Activated T-cell treated with anti-CD3 and anti-CD28 coated beads, Interleukin-2, amount 50 U/mL, for 24 hours (primary cell): ENCODE measurements at places on chromosomes 7 and 10.

GRCh38 chr10:3869036-3869435 is 84.0 kb upstream of the KLF6 start:
- no peak for DNase-seq

DNA sequence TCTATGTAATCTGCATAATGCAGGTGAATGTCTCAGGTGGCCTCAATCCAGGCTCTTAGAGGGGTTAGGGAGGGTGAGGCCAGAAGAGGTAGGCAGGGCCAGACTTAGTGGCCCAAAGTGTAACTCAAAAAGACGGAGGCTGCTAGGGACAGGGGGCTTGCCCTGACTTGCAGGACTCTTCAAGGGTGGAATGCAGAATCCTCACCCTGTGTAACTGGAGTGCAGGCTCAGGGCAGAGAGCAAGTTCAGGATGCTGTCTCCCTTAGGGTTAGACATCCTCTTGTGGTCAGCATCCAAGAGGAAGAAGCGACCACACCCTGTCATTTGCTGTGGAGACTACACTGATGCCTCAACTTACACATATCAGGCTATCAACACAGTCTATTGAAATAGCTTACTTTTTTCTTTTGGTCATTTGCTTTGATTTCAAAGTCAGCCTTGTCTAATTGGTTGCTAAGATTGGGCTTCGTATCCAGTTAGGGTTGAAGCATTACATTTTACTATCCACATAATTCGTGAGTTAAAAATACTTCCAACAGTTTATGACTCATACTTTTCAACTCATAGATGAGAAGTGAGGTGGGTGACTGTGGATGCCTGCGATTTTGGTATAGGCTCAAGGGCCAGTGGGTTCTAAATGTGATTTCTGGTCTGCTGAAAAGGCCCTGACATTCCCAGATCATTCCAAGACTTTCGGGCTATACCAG is 563.6 kb downstream of the SUGCT start:
- DNase-seq, result no peak

DNA sequence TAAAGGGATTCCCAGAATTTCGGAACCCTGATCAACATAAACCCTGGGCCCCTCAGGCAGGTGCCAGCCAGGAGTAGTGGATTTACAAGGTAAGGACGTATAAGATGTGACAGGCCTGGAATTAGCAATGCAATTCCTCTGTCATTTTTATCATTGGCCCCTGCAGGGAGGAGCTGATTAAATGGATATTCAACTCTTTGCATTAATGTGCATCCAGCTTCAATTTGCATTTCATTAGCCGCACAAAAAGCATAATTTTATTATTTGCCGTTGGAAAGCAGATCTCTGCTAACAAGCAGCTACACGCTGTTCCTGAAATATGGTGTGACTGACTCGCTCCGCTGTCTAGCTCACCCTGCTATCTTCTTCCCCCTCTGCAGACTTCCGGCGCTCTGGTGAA is 195.8 kb downstream of the RPS24 start:
- DNase-seq, result no peak

- DNase-seq, result no peak
Observed at GRCh38 chr7:20310963-20311742, 19.5 kb upstream of the ITGB8 start.

GRCh38 chr10:118249714-118250113 is 92.4 kb downstream of the FAM204A start:
- no peak for DNase-seq

DNA sequence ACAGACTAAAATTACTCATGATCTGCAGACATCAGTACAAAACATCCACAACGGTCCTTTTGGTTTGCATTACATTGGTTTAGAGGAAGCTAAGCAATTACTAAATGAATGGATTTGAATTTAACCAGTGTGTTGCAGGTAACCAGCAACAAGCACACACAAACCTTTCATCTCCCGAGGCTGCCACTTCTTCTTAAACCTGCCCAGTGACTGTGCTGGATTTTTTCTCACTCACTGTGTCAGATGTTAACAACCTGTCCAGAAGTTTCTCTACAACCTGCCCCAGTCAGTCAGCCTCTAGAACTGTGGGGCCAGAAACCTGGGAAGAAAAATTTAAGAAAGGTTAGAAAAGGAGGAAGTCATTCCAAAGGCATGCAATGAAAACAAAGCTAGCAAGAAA is 2.4 kb upstream of the MEOX2 start:
- no peak for DNase-seq

- no peak for DNase-seq
Observed at GRCh38 chr7:83976302-83976701, 218.3 kb downstream of the SEMA3A start.

DNA sequence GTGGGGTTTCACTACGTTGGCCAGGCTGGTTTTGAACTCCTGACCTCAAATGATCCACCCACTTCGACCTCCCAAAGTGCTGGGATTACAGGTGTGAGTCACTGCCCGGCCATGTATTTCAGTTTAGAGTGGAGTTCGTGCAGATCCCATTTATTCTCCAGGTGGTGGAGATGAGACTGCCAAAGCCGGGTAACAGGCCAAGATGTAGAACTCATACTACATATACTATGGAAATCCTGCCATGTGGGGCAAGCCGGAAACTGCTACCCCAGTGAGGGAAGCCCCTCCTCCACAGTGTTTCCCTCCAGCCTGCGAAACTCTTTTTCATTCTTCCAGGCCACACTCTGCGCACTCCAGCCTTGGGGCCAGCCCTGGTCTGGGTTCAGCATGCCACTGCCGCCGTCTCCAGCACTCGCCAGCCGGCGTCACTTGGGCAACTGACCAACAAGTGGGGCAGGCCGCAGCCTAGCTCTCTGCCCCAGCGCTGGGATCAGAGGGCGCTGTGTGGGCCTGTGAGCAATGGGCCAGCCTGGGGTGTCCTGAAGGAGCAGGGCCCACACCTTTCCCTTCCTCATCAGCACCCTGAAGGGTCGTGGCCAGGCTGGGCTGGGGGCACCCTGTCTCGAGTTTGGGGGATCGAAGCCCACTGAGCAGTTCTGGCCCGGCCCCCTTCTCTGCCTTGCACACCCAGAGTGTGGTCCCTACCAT is 122.0 kb downstream of the TRRAP start:
- no peak for DNase-seq

DNA sequence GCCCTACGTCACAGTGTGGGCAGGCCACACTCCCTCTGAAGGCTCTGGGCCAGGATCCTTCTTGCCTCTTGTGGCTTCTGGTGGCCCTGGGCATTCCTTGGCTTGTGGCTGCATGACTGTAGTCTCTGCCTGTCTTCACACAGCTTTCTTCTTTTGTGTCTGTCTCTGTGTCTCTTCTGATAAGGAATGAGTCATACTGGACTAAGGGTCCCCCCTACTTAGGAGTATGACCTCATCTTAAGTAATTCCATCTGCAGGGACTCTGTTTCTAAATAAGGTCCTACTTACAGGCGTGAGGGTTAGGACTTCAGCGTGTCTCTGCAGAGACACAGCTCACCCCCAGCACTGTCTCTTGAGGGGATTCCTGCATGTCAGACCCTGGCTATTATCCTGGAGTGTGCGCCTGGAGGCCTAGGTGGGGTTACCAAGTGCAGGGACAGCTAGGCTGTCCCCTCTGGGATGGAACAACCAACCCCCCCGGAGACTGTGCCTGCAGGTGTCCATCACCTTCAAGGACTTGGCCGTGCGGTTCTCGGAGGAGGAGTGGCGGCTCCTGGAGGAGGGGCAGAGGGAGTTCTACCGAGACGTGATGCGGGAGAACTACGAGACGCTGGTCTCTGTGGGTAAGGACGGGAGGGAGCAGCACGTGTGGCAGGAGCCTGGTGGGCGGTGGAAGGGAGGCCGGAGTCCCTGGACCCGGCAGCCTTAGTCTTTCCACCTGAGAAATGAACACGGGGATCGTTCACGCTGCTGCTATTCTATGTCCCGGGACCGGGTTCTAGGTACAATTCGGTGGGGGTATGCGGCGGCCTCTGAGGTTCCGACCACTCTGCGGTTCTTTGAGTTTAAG is 54.1 kb downstream of the ZNF467 start:
- DNase-seq, result no peak

DNA sequence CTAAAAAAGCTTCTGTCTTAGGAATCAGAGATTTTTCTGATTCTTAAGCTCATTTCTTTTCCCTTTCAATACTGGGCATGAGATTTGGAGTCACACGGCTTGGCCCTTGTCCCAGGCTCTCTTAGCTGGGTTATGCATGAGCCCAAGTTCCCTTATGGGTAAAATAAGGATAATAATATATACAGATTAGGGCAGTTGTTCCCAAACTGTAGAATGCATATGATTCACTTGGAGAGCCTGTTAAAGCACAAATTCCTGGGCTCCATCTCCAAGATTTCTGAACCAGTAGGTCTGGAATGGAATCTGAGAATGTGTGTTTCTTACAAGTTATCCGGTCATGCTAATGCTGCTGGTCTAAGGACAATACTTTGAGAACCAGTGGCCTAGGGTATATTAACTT is 154.0 kb downstream of the REEP3 start:
- no peak for DNase-seq

DNA sequence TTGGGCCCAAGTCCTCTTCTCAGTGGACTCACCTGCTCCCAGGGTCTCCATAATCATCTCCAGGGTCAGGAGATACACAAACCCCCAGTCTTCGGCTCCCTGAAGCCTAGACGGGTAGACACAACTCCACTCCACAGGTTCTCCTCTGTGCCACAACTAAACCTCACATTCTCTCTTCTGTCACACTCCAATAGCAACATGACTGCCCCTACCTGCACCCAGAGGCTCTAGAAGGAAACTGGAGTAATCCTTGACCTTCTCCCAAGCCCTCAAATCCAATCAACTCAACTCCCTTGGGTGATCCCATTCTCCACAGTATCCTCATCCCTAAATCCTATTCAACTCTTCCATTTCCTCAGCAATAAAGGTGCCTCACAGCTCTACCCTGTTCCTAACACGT is 16.2 kb downstream of the HNRNPF start:
- DNase-seq, result no peak

- DNase-seq, result no peak
Observed at GRCh38 chr10:8069627-8070026, 15.1 kb downstream of the GATA3 start.

DNA sequence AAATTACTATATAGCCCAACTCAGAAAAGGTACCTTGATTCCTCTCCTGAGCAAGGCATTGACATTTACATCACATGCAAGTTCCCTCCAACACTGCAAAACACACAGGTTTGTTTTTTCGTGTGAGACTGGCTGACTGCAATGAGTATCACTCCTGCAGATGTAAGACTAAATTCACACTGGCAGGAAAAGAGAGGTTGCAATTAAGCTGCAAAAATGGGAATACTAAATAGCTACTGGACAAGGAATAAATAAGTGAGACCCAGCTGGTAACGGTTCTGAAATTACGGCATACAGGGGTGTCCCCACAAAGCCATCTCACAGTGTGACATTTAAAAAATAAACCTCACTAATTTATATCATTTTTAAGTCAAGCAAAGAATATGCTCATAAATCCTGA is 97.3 kb downstream of the PIP4K2A start:
- no peak for DNase-seq

- DNase-seq, result no peak
Observed at GRCh38 chr10:48938281-48938680, 1.4 kb downstream of the LRRC18 start.

DNA sequence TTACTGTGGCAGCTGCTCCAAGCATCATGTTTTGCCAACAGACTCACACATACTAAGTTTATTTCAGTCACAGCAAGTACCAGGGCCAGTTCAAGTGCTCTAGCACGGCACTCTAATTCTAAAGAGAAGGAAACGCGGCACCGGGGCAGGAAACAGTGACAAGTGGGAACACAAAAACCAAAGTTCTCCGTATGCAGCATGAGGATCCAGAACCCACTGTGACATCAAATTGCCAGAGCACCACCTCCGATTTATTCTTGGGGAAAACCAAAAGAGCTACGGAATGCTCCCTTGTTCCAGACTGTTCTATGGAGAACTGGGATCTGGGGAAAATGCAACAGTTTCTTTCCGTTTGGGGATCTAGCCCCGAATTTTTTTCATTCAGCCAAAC is 448 bp upstream of the PTER start:
- peak; percentile 53 for DNase-seq

DNA sequence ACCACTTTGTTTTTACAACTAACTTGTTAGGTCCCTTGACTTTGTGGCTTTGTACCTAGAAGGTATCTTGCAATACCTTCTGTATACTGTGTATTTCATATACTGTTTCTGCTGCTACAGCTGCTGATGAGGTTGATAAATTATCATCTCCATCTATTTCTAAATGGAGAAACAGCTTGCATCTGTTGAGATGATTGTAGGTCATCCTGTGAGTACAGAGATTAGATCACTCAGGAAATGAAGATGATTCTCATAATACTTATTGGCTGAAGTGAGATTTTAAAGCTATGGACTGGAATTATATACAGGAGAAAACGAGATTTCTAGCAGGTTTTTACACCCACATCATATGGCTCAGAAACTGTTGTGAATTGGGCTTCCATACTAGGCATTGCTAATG is 280.5 kb downstream of the KCND2 start:
- no peak for DNase-seq

DNA sequence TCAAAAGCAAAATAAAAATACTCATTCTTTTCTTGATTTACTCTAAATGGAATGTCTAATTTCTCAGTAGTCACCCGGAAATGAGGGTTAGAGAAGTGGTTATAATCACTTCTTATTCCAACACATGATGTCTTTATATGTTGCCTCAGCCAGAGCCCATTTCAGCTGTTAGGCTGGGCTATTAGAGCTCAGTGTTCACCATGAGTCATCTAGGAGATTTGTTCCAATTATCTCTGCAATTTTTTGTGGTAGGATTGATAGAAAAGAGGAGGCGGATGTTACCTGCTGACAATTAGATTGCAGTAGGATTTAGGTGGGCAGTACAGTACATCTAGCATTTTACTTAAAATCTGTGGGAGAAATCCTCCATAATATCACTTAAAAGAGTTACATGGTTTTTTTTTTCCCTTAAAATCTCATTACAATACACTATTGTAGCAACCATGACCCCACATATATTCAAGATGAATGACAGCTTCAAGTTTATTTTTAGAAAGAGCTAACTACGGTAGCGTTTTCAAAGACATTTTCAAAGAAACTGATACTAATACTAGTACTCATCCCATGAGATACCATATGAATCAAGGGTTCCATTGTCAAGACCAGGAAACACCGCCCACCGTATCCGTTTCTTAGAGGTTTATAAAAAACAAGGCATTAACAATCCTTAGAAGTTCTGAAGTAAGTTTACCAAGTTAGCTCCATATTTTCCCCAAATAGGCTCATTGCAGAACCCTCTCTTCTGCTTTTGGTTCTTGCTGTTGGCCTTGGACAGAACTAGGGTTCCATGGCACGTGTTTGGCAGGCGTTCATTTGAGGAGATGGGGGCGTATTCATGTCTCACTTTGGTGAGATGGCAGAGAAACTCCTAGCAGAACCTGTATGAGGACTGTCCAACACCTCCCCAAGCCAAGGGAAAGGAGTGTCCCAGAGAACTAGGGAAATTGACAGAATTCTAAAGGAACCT is 10.4 kb downstream of the CPA2 start:
- peak; percentile 41 for DNase-seq

- DNase-seq, result peak; percentile 79
Observed at GRCh38 chr10:35127289-35127891, 744 bp downstream of the CREM start.

DNA sequence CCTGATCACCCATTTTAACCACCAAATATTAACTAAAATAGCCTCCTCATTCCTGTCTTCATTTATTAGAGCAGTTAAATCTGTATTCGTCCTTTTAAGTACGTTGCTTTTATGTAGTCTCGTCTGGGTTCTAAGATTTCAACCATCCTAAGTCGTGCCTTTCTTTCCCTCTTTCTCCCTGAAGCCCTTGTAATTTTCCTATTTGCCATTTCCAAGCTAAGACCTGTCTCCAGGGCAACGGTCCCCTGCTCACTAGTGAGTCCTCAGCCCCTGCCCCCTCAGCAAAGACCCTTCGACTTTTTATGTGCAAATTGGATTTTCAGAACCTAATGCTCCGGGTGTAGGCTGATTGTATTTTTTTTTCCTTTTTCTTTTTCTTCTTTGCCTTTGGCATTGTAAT is 16.1 kb upstream of the MEST start:
- no peak for DNase-seq
